T47D (cell line): ENCODE measurements at places on chromosomes 3 and 15.
A peak's percentile ranks its signal among the peaks of the same experiment; 100 is the strongest.

DNA sequence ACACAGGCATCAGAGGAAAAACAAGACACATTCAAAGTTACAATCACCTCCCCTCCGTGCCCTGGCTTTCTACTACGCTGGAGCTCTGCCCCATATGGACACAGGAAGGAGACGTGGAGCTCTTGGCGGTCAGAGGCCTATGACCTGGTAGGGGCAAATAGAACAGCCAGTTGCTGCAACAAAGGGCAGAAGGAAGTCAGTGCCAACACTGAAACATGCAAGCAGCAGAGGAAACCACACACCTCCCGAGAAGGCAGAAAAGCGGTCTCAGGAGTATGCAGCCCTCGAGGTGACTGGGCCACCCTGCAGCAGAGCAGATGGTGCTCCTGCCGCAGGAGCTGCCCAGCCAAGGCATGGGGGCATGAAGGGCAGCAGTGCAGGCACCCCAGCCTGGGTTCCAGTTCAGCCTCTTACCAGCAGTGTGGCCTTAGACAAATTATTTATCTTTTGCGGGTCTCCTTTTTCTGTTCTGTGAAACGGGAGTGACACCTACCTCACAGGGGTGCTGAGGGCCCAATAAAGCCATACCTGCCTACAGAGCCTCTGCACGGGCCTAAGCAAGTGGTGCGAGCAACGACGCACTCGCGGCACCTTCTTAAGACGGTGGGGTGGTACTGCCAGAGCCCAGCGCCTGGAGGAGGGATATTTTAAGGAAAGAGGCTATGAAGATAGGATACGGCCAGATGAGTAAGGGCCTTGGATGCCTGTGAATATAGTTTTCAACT, 8.6 kb downstream of the ZXDC start:
- DNase-seq = no peak

GRCh38 chr15:80662129-80662528, 33.0 kb upstream of the ABHD17C start:
- no peak for DNase-seq

DNA sequence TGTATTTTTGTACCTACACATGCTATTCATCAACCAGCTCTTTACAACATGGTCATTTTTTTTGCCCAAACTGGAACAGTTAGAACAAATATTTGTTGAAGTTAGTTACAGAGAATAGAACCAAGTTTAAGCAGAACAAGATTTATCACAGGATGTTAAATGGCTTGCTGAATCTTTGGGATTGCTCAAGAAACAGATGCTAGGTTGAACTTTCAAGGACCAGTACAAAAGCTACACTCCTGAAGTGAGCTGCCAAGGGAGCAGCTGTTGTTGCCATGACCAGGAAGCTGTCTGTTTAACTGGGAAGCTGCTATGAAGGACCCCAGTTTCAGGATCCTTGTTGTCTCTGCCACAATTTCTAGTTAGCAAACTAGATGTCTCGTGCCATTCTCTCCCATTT, 53.7 kb downstream of the ZIC1 start:
- DNase-seq = no peak

- DNase-seq = no peak
These were observed 1.2 kb downstream of the PHC3 start for GRCh38 chr3:170180079-170180907.

- no peak for DNase-seq
These were observed at the start of gene IL5RA for GRCh38 chr3:3110299-3110630. Gene IL5RA (minus strand): TSS chr3:3110374. CDS start chr3:3104984, 5,390 bp downstream.

- DNase-seq = no peak
These were observed 70.8 kb downstream of the AKAP13 start for GRCh38 chr15:85451099-85451700.

DNA sequence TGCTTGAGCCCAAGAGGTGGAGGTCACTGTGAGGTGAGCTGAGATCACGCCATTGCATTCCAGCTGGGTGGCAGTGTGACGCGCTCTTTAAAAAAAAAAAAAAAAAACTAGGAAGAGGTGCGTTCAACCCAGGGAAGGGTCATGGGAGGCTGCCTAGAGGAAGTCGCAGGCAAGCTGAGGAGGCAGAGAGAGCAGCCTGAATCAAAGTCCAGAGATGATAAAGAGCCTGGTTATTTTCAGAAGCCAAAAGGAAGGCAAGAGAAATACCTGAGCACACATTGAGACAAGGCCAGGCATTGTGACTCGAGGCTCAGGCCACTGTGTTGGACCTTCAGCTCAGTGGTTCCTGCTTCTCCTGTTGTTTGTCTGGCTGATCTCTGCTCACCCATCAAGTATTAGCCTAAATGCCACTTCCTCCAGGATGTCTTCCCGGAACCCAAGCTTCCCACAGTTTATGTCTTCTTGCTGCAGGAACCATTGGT, 16.1 kb upstream of the GCNT3 start:
- no peak for DNase-seq

DNA sequence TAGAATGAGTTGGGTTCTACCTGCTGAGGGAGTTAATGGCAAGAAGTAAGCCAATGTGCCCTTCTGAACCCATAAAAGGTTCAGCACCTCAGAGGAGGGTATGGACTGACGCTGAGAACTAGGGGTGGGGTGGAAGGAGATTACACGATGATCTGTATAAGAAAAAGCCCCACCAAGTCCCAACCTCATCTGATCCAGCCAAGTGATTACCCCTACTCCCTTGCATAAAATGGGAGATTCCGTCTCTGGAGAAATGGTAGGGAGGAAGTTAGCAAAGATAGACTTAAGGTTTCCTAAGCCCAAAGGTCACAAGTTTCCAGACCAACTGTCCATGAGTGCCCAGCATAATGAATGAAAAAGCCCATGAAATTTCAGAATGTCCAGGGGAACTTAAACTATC, 7.1 kb upstream of the DVL3 start:
- DNase-seq = no peak

DNA sequence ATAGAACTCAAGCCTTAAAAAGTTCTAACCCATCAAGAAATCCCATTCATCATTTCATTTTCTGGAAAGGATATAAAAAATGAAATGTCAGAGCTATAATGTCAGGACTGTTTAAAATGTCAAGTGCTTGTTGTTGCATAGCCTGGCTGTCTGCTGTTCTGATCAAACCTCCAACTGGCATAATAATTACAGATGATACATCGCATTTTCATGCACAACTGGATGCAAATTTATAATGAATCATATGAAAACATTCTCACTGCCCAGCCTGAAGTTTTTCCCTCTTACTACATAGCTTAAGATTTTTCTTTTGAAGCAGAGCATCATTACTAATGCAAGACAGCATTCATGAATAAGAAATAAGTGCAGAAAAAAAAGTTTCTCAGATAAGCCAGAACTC, 46.5 kb downstream of the GUCA1C start:
- DNase-seq = no peak

- DNase-seq = peak; percentile 16
These were observed 61.4 kb downstream of the TUSC7 start for GRCh38 chr3:116770815-116771450.

- DNase-seq = no peak
These were observed 50.5 kb upstream of the ARHGEF3 start for GRCh38 chr3:56851966-56852884.

DNA sequence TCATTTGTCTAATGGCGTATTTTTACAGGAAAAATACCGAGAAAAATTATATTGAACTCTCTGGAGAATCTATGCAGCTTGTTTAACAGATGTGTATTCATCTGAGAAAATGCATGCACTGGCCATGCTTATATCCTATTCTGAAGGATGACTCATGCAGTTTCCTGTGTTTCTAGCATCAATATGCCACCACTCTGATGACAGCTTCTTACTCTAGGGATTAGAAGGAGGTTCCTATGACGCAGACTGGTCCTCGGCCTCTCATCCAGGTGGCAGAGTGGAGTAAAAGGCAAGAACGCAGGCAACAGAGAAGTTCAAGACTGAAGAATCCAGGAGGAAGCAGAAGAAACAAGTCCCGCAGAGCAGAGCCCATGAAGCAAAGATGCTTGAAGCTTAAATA, 910.0 kb upstream of the ROBO1 start:
- DNase-seq = no peak

GRCh38 chr15:81052046-81052445, 51.3 kb downstream of the TLNRD1 start:
- no peak for DNase-seq

DNA sequence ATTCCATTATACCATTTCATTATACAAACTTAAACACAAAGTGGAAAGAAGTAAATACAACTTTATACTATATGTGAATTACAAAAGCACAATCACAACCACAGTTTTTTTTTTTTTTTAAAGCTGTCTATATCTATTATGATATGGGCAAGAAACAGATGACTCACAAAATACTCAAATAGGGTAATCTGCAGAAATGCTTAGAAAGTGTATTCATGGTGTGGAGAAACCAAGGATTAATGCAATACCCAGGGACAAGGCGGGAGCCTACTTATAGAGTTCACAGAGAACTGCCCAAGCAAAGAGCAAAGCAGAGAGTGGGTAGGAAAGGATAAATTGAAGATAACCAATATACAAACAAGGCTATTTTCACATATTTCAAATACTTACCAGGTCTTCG, 332.0 kb downstream of the FHIT start:
- no peak for DNase-seq

DNA sequence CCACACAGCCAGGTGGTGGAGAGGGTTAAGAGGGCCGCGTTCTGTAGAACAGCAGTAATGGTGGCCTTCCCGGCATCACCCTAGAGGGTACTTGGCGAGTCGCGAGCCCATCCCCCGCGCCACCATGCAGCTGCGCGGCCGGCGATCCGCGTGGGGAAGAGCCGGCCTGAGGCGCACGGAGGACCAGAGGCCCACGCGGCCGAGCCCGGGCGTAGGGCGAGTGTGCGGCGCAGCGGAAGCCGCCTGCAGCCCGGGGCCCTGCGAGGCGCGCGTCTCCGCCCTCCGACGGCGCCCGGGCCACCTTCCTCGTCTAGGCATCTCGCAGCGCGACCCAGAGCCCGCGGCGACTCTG, 423 bp downstream of the TKT start:
- DNase-seq = no peak

- DNase-seq = peak; percentile 70
These were observed 18.3 kb upstream of the MED12L start for GRCh38 chr3:151067158-151067557.

DNA sequence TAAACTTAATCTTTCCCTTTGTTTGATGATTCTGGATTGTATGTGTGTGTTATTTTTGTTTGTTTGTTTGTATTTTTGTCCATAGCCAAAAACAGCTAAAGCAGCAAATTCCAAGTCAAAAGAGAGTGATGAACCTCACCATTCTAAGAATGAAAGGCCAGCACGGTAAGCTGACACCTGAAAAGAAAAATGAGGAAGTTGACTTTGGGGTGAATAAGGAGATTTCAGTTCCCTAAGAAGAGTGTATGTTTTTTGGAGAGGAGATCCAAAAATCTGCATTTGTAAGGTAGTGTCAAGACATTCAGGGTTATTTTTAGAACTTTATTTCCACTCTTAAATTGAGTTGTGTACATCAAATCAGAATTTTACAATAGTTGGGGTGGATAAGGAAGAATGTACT, 52.3 kb upstream of the UTS2B start:
- DNase-seq = no peak

GRCh38 chr15:59420108-59420507, 17.9 kb upstream of the FAM81A start:
- no peak for DNase-seq

DNA sequence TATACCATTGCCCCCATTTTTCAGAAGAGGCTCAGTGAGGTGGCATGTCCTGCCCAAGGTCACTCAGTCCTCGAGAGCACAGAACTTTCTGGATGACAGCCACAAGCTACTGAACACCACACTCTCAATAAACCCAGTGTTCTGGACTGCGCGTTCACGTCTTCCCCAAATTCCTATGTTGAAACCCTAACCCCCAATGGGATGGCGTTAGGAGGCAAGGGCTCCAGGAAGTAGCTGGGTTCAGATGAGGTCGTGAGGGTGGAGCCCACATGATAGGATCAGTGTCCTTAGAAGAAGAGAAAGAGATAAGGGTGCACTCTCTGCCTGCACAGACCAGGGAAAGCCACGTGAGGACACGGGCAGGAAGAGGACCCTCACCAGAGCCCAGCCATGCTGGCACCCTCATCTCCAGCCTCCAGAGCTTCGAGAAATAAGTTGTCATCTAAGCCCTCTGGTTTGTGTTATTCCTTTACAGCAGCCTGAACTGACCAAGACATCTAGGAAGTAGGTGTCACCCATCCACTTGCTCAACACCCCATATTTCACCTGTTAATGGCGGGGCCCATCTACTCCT, 324.0 kb downstream of the UACA start:
- DNase-seq = no peak

- no peak for DNase-seq
These were observed 4.1 kb upstream of the STAB1 start for GRCh38 chr3:52490939-52491526.

DNA sequence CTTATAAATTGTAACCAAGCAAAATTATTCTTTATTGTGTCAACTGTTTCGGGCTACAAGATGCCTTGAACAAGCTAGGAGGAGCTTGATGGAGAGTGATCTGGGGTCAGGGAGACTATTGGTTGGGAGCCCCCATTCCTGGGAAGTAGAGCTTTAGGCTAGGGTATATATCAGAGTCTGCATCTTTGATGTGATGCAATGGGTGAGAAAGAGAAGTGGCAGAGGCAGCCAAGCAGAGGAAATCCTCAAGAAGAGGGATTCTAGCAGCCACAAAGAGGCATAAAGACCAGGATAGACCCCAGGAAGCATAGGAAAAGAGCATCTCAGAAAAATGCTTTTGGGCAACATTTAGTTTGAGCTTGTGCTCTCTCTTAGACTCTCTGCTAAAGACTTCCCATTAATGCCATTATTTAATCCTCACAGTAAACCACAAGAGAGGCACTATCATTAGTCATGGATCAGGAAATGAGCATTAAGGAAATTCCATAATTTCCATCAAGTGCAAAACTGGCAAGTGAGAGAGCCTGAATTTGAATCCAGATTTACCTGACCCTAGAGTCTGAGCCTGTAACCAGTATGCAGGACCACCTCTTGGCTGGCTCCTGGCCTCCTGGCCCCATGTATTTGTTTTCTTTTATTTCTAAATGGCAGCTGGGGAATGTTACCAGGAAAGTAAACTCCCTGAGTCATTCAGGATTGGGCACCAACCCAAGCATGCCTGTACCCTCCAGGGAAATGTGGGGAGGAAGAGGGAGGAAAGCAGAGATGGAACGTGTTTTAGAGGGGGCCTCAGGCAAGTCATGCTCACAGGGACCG, 118.7 kb downstream of the RPL22L1 start:
- DNase-seq = peak; percentile 37

GRCh38 chr3:94293793-94294195, 230.9 kb downstream of the NSUN3 start:
- no peak for DNase-seq

DNA sequence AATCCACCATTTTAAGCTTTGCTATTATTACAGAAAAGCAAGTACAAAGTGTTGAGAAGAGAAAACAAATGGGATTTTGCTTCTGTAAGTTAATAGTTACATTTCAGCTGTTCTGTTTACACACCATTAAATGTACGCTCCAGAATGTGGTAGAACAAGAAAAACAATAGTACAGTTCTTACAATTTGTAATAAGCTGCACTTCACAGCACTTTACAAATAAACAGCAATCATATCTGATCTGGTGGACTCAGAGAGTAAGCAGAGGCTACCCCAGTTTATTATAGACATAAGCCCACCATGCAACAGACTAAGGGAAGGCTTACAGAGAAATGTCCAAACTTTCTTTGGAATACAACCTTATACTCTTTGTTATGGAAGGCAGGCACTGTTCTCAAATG, 126.4 kb downstream of the OXSM start:
- peak; percentile 83 for DNase-seq

GRCh38 chr3:15815696-15816095, 17.9 kb upstream of the ANKRD28 start:
- peak; percentile 17 for DNase-seq

GRCh38 chr3:130894130-130894985, 474 bp downstream of the ATP2C1 start:
- DNase-seq = peak; percentile 13
